Activated T-helper 2 cell treated with anti-CD3 and anti-CD28 coated beads, Interferon-gamma antibody, Interleukin-2, Interleukin-4, amounts not matched to agents 10 μg/mL and 5 μg/mL and 100 μg/mL, durations not matched to agents 14 hours and 24 hours and 36 hours (primary cell): ENCODE measurements at places on chromosomes 2 and 18.

DNA sequence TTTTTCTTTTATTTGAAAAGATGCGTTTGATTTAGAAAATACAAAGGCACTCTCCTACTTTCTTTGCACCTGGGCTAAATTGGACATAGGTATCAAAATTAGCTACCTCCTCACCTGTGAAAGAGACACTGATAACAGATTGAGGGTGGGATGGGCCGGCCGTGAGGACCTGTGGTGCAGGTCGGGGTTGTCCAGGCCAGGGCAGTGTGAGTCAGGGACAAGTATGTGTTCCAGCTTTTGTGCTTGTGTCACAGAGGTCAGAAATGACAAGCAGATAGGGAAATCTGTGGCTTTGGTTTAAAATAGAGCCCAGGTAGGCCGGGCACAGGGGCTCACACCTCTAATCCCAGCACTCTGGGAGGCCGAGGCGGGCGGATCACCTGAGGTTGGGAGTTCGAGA is 22.6 kb downstream of the MYL12B start:
- no peak overlapping the region for H3K27ac ChIP-seq
- peaks cover 4% of the 10 kb centered on the region for H3K27me3 ChIP-seq
- H3K4me1 ChIP-seq: peaks cover 4% of the 10 kb centered on the region
- DNase-seq: no peak
- no peaks in the 10 kb centered on the region for H3K36me3 ChIP-seq

GRCh38 chr2:238262496-238263122 is 22.8 kb upstream of the HES6 start:
- peaks cover 28% of the 10 kb centered on the region for H3K36me3 ChIP-seq
- peaks cover 9% of the 10 kb centered on the region for H3K4me1 ChIP-seq
- no peak overlapping the region for H3K4me3 ChIP-seq
- H3K27me3 ChIP-seq: no peaks in the 10 kb centered on the region
- H3K27ac ChIP-seq: no peak overlapping the region

GRCh38 chr2:231399046-231399852 is 3.7 kb downstream of the B3GNT7 start:
- no peak for DNase-seq
- H3K27me3 ChIP-seq: peaks cover 19% of the 10 kb centered on the region
- H3K27ac ChIP-seq: no peak overlapping the region
- H3K36me3 ChIP-seq: no peaks in the 10 kb centered on the region
- no peak overlapping the region for H3K4me3 ChIP-seq

GRCh38 chr2:150555611-150556356 is 68.3 kb upstream of the RND3 start:
- no peak overlapping the region for H3K4me3 ChIP-seq
- no peaks in the 10 kb centered on the region for H3K36me3 ChIP-seq
- no peak for DNase-seq
- H3K27ac ChIP-seq: no peak overlapping the region
- H3K27me3 ChIP-seq: no peaks in the 10 kb centered on the region

GRCh38 chr2:28568533-28568932 is 72.7 kb downstream of the PLB1 start:
- H3K4me3 ChIP-seq: no peak overlapping the region
- DNase-seq: no peak
- peaks cover 5% of the 10 kb centered on the region for H3K36me3 ChIP-seq
- peaks cover 19% of the 10 kb centered on the region for H3K4me1 ChIP-seq
- peaks cover 1% of the 10 kb centered on the region for H3K27me3 ChIP-seq
